ENCODE measurements at places on chromosomes 2 and 18. TPM values are rescaled to one million over a fixed set of nuclear protein-coding genes. Genes with fewer than 3 reads are reported as not detected.

GRCh38 chr2:70785137-70785911 is 5.1 kb downstream of the FIGLA start:
- peak; percentile 53 for DNase-seq

DNA sequence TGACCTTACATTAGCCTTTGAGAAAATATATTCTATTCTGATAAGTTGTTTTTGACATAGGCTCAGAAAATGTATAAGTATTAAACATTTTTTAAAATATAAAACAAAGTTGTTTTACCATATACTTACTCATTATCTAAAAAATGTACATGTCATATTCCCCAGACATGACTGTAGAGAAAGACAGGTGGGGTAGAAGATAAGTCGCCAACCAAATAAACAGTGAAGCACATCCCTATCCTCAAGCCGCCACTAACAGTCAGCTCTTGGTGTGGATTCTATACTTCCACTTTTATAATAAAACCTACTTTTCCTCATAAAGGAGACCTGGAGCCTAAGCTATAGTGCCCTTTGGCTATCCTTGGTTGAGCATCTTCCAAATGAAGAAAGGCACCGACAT is 26.4 kb downstream of the GDF7 start:
- DNase-seq, result no peak

DNA sequence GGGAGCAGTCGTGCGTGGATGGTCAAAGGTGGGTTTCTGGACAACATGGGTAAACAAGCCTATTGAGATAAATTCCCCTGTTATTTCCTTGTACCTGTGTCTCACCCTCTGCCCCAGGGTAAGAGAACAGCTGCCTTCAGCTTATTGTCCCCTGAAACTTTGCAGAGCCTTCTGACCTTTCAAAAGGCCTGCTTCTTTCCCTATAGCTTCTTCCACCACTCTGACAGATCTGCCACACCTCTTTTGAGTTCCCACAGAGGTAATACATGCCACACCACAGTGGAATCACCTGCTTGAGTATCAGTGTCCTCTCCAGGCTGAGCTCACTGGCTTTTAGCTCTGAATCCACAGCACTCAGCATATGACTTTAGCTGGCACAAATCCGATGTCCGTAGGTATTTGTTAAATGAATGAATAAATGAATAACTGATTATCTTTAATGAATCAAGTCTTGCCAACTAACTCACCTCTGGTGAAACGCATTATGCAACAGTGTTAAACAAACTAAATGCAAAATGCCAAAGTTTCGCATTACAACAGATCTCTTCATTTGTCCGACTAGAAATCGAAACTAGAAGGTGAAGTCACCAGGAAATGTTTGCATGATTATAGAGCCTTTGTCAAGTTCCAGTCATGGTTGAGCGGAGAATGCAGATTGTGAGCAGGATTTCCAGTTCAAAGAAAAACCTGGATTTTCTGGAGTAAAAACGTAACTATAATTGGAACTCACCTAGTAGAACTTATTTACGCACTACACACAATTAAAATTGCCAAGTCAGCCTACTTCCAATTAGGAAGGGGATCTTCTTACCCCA is 16.4 kb downstream of the DYNAP start:
- DNase-seq, result peak; percentile 73

DNA sequence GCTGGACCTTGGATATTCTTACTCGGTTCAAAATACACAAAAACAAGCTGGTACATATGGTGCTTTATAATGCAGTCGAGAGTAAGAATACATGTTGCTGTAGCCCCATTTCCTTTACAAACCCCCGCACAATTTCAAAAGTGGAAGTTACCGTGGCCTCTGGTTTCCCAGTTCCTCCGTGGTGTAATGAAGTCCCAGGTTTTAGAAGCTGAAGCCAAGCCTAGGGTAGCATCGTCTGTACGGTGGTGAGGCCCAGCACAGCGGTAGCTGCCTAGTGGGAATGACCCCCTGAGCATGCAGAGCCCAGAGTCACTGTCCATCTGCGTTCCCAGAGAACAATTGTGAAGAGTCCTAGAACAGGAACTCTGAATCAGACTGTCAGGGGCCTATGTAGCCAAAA is 171.8 kb downstream of the ASXL3 start:
- DNase-seq, result no peak

Gene GPAT2
- not detected for total RNA-seq

Gene ARHGEF33
- total RNA-seq, result not detected

GRCh38 chr18:49861659-49862058 is 48.3 kb upstream of the ACAA2 start:
- DNase-seq, result no peak

DNA sequence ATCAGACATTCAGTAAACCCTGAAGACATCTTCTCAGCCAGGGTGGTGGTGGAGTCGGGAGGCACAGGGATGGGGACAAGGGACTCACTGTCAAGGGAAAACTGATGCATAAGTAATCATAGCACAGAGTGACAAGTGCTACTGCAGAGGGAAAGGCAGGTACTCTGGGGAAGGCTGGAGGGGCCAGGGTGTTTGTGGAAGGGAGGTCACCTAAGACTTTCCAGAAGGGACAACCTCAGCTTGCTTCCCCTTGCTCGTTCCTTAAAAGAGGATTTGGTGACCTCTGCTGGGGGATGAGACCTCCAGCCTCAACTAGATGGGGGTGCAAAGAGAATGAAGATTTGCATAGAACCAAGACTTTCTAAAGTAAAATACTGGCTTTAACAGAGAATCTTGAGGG is 99.5 kb downstream of the SLC4A3 start:
- DNase-seq, result no peak

DNA sequence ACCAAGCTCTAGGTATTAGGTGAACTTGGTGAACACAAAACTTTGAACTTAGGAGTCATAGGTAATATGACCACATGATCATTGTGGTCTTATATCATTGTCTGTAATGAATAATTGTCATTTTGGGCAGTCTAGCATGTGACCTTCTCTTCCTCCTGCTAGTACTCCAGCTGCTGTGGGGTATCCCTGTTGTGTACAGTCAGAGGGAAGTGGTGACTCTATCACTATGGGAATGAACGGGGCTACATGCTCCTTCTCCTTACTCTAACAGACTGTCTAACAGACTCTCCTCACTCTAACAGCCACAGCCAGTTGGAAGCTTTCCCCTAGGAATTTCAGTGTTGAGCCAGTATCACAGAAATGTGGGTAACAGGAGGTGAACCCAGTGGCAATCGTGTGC is 68.2 kb upstream of the NEDD4L start:
- no peak for DNase-seq

Gene ALK
- not detected for total RNA-seq

DNA sequence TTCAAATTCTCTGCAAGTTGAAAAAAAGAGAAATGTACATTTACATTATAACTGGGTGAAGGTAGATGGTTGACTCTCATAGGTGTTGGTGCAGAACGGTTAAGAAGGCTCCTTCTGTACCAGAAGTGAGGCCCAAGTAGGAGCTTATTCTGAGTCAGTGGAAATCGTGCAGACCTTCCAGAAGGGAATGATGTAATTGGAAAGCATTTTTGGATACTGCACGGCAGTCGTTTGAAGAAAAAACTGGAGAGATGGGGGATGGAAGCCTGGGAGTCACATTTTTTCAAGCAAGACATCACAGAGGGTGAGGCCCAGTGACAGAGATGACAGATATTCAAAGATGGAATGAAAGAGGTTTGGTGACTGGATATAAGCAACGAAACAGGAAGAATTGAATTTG is 39.4 kb downstream of the HRH4 start:
- DNase-seq, result no peak

Gene SLC38A11
- total RNA-seq, result not detected

GRCh38 chr2:160432633-160433032 is 61.0 kb downstream of the RBMS1 start:
- peak; percentile 41 for DNase-seq

Measured in H4 (cell line).